ENCODE measurements at places on chromosomes 16 and 17. TPM values are rescaled to one million over a fixed set of nuclear protein-coding genes. Genes with fewer than 3 reads are reported as not detected.

DNA sequence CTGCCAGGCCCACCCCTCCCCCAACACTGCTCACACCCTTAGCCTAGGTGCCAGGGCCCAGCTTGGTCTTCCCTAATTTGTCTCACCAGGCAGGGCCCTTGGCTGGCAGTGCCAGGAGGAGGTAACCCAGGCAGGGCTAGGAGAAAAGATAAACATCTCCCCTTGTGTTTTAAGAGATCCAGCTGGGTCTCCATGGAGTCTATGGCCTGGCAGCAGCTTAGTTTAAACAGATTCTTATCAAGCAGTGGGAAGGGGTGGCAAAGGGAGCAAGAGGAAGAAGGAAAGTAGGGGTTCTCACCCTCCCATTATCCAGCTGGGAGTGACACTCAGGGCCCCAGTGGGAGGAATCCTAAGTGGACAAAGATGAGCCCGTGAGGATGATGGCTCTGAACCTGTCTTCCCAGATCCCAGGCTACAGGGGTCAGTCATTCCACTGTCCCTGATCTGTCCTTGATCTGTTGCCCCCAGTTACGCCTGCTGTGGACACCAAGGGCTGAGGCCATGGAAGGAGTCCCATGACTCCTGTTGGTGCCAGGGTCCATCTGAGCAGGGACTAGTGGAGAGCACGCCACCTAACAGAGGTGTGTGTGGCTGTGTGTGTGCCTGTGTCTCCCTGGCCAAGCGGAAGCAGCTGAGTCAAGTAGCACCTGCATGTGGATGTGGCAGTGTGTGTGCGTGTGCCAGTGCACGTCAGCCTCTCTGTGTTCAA, 47.4 kb upstream of the MEIOC start:
- H3K27ac ChIP-seq: peak overlapping the region; percentile 43
- no peaks in the 10 kb centered on the region for H3K27me3 ChIP-seq
- H3K36me3 ChIP-seq: no peaks in the 10 kb centered on the region
- DNase-seq: no peak

DNA sequence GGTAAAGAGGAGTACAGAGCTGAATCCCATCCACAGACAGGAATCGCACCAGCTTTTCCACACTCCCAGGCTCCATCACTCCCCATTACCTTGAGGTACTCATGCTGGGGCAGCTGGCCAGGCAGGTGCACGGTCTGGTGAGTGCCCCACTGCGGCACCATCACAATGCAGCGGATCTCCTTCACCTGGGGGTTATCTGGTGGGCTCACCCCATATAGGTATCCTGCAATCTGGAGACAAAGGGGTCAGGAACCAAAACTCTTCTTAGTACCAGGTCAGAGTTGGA, 1.8 kb upstream of the RILP start:
- H3K27me3 ChIP-seq: peaks cover 6% of the 10 kb centered on the region
- H3K4me1 ChIP-seq: no peaks in the 10 kb centered on the region
- H3K4me3 ChIP-seq: no peak overlapping the region
- no peak overlapping the region for H3K27ac ChIP-seq
- no peak for DNase-seq

GRCh38 chr16:1723450-1724147, 17.6 kb downstream of the MAPK8IP3 start:
- 0 out of 2 replicates have a peak, but pooled peaks cover 2% of the 10 kb centered on the region for H3K4me1 ChIP-seq
- DNase-seq: no peak
- no peaks in the 10 kb centered on the region for H3K27me3 ChIP-seq
- no peaks in the 10 kb centered on the region for H3K36me3 ChIP-seq

KRTAP1-4 gene
- not detected for total RNA-seq

C17orf113 gene
- total RNA-seq: 1.4 TPM

TP53TG3C gene
- total RNA-seq: not detected
